Ammon's horn (tissue), 1 donor: ENCODE measurements at places on chromosomes 6 and 20.

DNA sequence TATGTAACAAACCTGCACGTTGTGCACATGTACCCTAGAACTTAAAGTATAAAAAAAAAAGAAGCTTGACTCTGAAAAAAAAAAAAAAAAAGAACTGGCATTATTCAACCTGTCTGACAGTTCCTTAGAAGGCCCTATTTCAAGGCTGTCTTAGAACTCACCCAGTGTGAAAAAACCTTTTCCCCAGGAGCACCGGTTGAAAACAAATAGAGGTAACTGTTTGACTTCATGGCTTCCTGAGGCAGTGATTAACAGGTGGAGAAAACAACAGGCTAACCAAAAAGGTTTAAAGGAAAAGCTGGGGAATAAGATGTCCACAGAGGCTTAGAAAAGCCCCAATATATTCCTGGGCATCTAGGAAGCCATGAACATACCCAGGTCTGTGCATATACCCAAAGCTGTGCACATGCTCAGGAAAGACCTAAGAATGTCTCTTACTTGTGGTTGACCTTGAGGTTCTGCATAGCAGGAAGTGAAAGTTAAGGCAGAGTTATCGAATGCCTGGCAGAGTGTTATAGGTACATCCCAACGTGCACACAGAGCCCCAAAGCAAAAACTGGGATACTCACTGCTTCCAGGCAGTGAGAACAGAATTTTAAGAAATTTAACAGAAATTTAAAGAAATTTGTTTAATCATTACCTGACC is 7.0 kb downstream of the UQCC1 start:
- DNase-seq: no peak

DNA sequence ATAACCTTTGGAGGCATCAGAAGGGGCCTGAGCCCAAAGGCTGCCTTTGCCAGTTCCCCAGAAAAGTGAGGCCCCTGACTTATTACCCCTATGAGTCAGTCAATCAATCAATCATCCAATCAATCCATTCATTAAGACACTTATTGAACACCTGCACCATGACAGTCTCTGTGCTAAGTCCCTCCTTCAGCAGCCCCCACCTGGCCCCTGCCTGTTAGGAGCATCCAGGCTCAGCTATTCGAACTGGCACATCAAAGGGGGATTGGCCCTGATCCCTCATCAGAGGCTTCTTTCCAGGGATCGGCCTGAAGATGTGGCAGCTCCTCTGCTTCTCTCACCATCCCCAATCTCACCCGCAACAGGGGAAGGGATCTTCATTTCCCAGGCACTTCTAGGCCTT is 27.7 kb upstream of the VEGFA start:
- no peak for DNase-seq

DNA sequence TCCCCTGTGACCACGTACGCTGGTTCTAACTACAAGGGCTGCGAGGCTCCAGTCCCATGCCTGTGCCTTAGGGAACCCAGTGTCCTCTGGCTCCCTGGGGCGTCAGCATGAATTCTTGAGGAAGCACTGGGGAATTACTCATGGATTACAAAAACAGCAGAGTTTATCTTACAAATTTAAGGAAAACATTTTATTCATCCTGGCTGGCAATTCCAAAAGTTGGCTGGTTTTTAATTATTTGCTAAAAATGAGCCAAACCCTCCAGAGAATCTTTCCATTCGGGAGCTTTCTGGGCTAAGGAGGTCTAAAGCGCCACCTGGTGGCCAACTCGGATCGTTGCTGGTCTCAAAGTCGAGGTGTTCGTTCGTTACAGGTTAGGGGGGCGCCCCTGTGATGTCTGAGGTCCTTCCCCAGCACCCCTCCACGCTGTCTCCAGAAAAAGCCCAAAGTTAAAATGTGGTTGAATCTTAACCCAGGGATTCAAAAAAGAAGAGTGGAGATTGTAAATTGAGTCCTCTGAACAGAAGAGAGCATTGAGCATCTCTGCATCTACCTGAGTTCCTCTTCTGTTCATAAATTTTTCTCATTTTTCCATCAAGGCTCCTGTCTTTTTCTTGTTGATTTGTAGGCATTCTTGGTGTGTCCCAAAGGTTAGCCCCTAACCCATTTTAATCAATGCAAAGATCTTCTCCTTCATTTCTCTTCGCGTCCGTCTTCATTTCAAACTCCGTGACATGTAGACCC is 99.4 kb downstream of the BFSP1 start:
- peak; percentile 68 for DNase-seq

- DNase-seq: no peak
Observed at GRCh38 chr6:12614456-12614855, 102.1 kb upstream of the PHACTR1 start.

- DNase-seq: no peak
Observed at GRCh38 chr6:155521719-155522118, 66.1 kb upstream of the NOX3 start.

DNA sequence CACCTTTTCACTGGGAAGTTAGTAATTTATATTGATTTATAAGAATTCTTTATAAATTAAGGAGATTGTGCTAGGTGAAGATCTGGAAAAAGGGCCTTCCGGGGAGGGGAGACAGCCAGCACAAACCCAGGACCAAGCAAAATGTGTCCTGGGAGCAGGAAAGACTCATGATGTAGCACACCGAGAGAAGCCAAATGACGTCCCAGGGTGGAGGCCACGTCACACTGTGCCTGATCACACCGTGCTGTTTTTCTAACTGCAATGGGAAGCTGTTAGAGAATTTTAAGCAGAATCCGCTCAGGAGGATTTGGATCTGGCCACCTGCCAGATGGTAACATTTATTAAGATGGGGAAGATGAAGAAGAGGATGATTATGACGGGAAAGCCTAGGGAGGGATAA is 72.7 kb upstream of the AKAP12 start:
- no peak for DNase-seq

GRCh38 chr6:37889486-37889885 is 70.0 kb downstream of the ZFAND3 start:
- no peak for DNase-seq

GRCh38 chr20:4090756-4091489 is 75.6 kb upstream of the RNF24 start:
- DNase-seq: no peak

GRCh38 chr6:106745197-106745770 is 115.9 kb downstream of the QRSL1 start:
- no peak for DNase-seq

DNA sequence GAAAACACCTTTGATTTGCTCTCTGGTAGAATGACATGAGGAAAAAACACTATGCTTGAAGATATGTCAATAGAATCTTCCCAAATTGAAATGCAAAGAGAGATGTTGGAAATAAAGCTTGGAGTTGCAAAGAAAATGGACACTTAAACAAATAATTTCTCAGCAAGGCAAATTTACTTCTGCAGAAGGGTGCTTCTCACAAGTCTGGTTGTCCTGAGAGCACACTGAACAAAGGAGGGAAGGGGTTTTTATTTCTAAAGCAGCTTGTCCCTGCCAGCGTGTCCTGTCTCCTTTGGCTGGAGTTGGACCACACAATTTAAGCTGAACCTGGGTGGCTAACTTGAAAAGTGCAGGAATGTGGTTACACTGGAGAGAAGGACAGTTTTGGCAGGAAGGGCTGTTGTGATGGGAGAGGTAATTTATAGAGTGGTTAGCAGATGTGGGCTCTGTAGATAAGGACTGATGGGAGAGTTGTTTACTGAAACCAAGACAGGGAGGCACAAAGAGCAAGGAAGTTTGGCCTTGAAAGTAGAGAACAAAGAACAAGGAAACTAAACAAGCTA is 454.6 kb upstream of the EYS start:
- DNase-seq: no peak

GRCh38 chr6:110662490-110663211 is 152.6 kb downstream of the CDK19 start:
- no peak for DNase-seq

DNA sequence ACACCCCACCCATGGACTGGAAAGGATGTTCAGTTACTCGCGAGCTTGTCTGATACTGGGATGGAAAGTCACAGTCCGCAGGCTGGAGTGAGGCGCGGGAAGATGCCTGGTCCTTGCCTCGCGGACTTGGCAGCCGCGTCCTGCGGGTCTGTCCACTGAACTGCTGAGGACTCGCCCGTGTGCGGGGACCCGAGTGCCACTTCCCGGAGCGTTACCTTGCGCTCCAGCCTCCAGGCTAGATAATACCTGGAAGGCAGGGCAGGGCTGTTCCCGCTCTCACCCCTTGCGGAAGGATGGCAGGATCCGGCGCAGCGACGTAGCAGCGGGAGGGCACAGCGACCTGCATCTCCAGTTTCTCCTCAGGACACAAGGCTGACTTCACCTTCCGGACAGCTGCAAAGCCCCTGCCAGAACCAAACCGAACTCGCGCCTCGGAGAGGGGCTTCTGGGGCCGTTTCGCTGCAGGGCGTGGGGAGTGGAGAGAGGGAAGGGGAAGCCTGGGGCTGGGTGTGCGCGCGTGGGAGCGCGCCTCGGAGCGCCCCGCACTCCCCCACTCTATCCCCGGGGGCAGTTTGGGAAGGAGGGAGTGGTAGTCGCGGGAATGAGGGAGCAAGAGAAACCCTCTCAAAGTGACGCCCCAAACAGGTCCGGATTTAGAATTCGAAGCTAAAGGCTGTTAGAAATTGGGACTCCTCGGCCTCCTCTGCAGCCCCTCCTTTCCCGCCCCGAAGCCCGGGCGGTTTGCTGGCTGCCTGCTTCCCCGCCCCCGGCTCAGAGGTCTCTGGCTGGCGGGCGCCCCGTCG is at the start of gene KCNQ5:
TSS of gene KCNQ5 (plus strand) at position 774 of the 803 bp plus-strand sequence.
- peak; percentile 28 for DNase-seq

DNA sequence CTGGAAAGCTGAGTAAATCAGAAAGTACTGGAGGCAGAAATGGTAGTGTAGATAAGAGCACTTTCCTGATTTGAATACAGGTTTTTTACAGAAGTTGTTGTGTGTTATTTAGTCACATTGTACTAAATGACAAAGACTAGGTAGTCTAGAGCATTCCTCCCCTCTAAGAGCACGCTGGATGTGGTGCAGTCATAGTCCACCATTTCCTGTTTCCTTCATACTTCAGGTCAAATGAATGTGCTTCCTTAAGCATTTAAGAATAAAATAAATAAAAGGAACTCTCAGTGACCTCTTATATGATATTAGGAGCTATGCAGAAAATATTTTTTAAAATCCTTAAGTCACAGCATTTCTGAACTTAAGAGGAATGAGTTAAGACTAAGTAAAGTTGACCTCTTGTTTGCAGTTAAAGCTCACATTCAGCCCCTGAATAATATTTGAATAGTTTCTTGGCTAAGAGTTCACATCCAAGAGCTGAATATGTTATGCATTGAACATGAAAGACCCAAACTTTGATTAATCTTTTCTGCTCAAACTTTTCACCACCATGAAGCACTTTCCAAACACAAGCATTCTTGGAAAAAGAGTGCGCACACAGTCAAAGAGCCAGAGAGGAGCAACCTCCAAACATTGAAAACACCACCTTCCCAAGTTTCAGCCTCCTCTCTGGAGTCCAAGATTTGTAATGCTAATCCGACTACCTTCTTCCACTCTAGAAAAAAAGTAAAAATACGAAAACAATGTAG is 53.4 kb upstream of the TMEM30A start:
- no peak for DNase-seq

- DNase-seq: no peak
Observed at GRCh38 chr20:18094191-18094590, 36.5 kb upstream of the OVOL2 start.

DNA sequence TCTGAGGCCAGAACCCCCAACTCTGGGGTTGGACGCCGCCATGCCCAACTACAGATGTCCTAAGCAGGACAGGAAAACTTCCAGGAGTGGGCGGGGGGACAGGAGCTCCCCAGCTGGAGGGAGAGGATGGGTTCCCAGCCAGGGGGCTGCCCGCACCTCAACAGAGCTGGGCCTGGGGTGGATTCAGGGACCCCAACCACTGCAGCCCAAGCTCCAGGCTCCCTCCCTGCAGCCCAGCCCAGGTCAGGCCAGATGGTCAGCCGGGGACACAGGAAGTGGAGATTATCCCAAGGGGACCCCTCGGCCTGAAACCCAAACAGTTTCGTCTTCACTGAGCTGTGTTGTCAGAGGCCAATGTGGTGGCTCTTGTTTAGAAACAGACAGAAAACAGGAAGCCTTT is 9.4 kb downstream of the LAMA5 start:
- DNase-seq: no peak

GRCh38 chr6:26743157-26743821 is 83.7 kb upstream of the ZNF322 start:
- DNase-seq: no peak

GRCh38 chr20:49394264-49394663 is 88.2 kb downstream of the KCNB1 start:
- no peak for DNase-seq

DNA sequence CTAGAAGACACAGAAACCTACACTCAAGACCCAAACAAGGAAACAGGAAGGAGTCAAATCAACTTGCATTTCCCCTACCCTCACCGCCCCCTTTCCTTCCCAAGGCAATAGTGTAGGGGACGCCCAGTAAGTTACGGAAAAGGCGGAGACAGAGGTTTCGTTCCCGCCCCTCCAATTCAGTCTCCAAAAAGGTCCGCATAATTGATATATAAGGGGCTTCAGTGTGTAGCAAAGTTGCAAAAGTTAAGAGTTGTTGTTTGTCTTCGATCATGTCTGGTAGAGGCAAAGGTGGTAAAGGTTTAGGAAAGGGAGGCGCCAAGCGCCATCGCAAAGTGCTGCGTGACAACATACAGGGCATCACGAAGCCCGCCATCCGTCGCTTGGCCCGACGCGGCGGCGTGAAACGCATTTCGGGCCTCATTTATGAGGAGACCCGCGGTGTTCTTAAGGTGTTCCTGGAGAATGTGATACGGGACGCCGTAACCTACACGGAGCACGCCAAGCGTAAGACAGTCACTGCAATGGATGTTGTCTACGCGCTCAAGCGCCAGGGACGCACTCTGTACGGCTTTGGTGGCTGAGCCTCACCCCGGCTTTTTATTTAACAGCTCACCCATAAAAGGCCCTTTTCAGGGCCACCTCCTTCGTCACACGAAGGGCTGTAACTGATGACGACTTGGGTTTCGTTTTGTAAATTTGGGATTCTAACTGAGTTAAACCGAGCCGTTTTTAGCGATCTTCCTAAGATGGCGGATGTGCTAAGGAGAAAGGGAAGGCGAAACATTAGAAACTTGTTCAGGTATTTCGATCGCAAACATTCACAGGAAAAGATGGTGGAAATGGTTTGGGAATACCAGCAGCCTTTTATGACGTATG is 124.6 kb upstream of the BTN3A2 start:
- peak; percentile 62 for DNase-seq

- DNase-seq: peak; percentile 81
Observed at GRCh38 chr20:62953839-62954703, 1.6 kb downstream of the SLC17A9 start.

GRCh38 chr6:140487586-140487985 is 1113.1 kb upstream of the CITED2 start:
- no peak for DNase-seq

- DNase-seq: peak; percentile 68
Observed at GRCh38 chr6:157184202-157185015, 138.9 kb downstream of the TMEM242 start.

GRCh38 chr20:46199198-46199597 is 81.1 kb downstream of the CD40 start:
- DNase-seq: no peak

- no peak for DNase-seq
Observed at GRCh38 chr6:67538032-67538431, 1097.0 kb upstream of the ADGRB3 start.

- no peak for DNase-seq
Observed at GRCh38 chr6:132062626-132063025, 111.5 kb upstream of the CCN2 start.
